HTR-8/SVneo (cell line): ENCODE measurements at places on chromosomes 16 and 17.

GRCh38 chr16:66422366-66422765, 4.7 kb upstream of the BEAN1 start:
- DNase-seq, result no peak

GRCh38 chr17:70217571-70217970, 48.2 kb downstream of the KCNJ2 start:
- DNase-seq, result no peak

GRCh38 chr17:75764711-75765421, at the start of gene GALK1:
Gene GALK1 (minus strand): TSS chr17:75765192. CDS start chr17:75765136, 56 bp downstream.
- DNase-seq, result peak; percentile 87

- DNase-seq, result no peak
These were observed 72.2 kb downstream of the HS3ST3B1 start for GRCh38 chr17:14372905-14373613.

DNA sequence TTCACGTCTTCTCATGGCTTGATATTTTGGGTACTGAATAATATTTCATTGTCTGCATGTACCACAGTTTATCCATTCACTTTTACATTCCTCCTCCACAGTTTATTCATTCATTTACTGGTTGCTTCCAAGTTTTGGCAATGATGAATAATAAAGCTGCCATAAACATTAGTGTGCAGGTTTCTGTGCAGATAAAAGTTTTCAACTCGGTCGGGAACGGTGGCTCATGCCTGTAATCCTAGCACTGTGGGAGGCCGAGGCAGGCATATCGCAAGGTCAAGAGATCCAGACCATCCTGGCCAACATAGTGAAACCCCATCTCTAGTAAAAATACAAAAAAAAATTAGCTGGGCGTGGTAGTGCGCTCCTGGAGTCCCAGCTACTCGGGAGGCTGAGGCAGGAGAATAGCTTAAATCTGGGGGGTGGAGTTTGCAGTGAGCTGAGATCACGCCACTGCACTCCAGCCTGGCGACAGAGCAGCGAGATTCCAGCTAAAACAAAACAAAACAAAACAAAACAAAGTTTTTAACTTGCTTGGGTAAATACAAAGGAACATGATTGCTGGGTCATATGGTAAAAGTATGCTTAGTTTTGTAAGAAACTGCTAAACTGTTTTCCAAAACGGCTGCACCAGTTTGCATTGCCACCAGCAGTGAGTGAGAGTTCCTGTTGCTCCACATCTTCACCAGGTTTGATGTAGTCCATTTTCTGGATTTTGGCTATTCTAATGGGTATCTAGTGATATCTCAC, 89.5 kb downstream of the WWP2 start:
- DNase-seq, result no peak

DNA sequence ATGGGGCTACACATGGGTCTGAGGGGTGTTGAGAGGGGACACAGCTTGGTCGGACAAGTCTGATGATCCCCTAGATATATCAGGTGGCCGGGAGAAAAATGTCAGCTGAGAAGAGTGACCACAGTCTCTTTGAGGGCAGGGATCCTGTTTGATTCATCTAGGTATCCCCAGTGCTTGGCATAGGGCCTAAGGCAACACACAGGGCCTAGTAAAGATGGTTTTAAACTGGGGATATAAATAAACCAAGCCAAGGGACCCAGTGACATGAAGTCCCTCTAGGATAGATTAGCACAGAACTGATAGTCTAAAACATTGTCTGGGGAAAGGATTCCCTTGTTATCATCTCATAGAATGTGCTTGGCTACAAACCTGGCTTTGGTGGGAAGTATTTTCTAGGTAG, 1.4 kb downstream of the ERCC4 start:
- no peak for DNase-seq

DNA sequence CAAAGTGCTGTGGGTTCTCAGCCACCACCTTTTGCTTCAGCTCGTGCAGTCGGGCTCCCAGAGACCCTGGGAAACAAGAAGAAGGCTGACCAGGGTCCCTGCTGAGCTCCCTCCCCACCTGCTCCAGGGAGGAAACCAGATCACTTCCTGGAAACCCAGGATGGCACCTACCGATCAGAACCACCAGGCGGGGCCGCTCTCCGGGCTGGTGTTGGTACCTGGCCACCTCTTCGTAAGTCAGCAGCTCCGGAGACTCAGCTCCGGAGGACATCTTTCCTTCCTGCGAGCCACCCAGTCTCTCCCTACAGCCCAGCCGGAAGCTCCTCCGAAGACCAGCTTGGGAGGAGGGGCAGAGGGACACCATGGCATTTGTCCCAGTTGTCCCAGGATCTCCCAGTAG, 18.9 kb downstream of the MPP3 start:
- DNase-seq, result no peak

GRCh38 chr16:78102122-78102660, 2.7 kb downstream of the WWOX start:
- no peak for DNase-seq

GRCh38 chr16:85715169-85716021, 26.6 kb upstream of the GINS2 start:
- DNase-seq, result no peak

DNA sequence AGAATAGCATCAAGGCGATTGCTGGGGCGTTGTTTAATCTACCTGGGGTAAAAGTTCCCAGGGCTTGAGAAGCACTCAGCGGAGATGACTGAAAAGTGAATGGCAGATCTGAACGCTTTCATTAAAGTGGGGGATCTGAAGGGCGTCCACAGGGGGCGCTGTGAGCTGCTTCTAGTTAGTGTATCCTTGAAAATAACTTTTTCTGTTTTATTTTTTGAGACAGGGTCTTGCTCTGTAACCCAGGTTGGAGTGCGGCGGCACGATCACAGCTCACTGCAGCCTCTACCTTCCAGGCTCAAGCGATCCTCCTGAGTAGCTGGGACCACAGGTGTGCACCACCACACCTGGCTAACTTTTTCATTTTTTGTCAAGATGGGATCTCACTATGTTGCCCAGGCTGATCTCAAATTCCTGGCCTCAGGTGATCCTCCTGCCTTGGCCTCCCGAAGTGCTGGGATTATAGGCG, 360.4 kb downstream of the SEC14L1 start:
- no peak for DNase-seq

DNA sequence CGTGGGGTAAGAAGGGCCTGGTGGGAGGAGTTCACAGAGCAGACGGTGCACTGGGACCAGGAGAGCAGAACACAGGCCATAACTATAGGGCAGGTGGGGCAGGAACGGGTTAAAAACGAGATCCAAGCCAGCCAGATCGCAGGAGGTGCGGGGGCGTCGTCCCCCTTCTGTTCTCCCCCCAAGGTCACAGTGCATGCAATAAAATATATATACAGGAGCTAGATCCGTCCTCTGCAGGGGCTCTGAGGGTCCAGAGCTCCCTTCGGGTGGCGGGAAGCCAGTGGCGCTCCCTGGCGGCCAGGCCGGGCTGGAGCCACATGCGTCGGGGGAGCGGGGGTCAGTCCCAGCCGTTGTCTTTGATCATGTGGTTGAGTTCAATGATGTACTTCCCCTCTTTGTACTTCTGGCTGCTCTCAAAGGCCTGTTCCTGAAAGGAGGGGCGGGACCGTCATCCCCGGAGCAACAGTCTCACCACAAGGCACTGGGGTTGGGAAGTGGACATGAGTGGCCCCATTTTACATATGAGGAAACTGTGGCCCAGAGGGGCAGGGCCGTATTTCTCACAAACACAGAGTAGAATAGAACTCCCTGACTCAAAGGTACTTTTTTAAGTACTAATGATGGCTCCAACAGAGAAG, 768 bp upstream of the TBX6 start:
- no peak for DNase-seq

DNA sequence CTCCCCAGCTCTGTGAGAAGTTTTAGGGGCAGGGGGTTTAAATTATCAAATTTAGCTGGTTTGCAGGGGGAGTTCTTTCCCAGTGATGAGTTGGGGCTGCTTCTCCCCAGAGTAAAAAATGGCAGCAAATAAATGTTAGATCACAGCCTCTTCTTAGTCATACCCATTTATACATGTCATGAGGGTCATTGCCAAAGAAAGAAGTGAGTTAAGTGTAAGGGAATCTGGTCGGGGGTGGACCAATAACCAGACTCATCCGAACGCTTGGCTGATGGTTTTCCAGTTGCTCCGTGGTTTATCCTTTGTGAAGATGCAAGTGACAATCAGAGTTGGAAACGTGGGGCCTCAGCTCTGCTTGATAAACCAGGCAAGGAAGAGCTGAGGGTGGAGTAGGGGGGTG, 87.1 kb downstream of the PLXDC1 start:
- DNase-seq, result no peak

GRCh38 chr17:81135505-81136278, 29.6 kb upstream of the PVALEF start:
- no peak for DNase-seq

GRCh38 chr17:19937522-19937921, 40.1 kb downstream of the AKAP10 start:
- DNase-seq, result no peak

- no peak for DNase-seq
These were observed 26.4 kb downstream of the DUS2 start for GRCh38 chr16:68049449-68049848.

GRCh38 chr16:57611706-57612105, 16.7 kb upstream of the ADGRG1 start:
- no peak for DNase-seq

DNA sequence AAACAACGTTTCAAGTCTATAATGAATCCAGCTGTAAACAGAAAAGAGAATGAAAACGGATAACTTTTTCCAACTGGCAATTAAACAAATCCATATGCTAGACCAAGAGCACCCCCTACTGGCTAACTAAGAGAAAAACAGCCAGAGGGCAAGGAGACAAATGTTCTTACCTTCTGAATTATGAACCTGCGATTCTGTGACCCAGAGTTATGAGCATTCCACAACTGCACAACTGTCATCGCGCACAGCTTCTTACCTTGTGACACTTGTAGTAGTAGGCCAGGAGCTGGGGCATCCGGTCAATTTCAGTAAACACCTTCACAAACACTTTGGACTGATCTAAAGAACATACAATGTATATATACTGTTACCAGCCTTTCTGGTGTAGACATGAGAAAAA, 18.6 kb downstream of the COG7 start:
- DNase-seq, result peak; percentile 52

GRCh38 chr17:44969144-44969780, 1.2 kb upstream of the C1QL1 start:
- no peak for DNase-seq

DNA sequence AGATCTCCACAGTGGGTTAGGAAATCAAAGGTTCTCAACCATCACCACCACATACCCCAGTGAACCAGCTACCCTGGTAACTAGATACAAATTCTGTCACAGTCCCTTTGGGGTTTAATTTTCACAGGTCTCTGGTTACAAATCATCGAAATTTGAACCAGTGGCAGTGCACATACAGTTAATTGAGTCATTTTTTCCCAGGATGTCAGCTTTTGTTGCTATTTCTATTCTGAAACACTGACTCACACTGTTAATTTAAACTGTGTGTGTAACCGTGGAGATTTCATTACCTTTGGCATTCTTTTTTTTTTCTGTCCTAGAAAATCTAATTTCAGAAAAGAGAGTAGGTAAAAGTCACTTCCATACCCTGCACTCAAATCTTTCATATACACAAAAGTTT, 511.5 kb downstream of the TOX3 start:
- no peak for DNase-seq

GRCh38 chr17:72004011-72004427, 116.8 kb upstream of the SOX9 start:
- peak; percentile 33 for DNase-seq

DNA sequence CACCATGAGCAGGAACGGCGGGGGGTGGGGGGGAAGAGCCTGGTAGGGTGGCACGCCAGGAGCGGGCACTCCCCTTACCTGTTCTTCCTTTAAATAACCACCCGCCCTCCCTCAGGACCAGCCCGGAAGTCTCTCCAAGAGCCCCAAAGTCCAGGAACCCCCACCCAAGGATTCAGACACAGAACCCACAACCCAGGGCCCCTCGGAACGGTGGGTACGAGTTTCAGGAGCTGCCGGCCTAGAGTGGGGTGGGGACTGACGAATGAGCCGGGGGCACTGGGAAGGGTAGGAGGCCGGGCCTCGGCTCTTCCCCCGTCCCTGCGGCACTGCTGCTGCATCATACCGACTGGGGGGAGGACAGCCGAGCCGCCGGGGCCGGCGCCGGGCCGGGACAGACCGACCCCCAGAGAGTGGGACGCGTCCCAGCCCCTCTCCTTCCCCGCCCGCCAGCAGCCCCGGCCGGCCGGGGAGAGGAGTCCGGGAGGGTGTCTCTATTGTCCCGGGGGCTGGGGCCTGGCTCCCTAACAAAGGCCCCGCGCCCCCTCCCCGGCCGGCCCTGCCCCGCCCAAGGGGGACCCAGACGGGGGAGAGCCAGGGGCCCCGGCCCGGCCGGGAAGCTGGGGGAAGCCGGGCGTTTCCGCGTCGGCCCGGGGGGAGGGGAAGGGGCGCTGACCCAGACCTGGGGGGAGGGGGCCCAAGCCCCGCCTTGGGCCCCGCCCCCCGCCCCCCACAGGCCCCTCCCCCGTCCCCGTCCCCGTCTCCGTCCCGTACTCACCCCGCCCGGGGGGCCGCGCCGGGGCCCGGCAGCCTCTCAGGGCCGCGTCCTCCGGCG, 747 bp downstream of the ATXN7L3 start:
- peak; percentile 79 for DNase-seq

DNA sequence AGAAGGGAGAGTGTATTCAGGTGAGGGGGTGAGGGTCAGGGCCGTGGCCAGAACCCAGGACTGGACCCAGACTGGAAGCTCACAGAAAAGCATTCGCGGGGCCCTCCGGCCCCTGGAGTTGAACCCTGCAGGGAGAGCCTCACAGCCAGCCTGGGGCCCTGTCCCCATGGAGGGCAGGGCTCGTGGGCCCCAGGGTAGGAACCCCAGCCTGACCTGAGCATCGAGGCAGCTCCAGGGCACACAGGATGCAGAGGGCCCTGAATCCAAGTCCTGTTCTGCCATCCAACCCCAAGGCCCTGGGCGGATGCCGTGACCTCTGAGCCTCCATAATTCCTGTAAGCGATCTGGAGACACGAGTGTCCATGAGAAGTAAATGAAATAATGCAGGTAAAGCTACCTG, 79.1 kb downstream of the MGAT5B start:
- no peak for DNase-seq

DNA sequence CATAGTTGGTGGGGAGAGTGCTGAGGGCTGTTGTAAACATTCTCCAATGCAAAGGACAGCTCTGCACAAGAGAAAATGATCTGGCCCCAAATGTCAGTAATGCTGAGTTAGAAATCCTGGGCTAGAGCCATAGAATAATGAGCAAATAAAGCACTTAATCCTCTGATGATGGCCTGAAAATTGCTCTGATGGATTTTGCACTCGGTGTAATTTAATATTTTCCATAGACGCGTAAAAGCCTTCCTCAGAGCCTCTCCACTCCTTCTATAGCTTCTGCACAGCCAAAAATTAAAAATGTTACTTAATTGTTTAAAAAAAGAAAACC, 23.7 kb downstream of the FAM20A start:
- DNase-seq, result no peak

GRCh38 chr17:8016632-8017424, 14.4 kb downstream of the GUCY2D start:
- no peak for DNase-seq

- no peak for DNase-seq
These were observed 44.6 kb downstream of the RMI2 start for GRCh38 chr16:11389631-11390565.

GRCh38 chr16:11546608-11547061, 40.1 kb downstream of the LITAF start:
- DNase-seq, result no peak
